Activated CD8-positive, alpha-beta memory T cell treated with anti-CD3 and anti-CD28 coated beads for 36 hours (primary cell): ENCODE measurements at places on chromosomes 11 and 22. TPM values are rescaled to one million over a fixed set of nuclear protein-coding genes. Genes with fewer than 3 reads are reported as not detected.

Gene EI24
- 63.2 TPM for total RNA-seq

Gene MOGAT2
- not detected for total RNA-seq

Gene GAL3ST1
- total RNA-seq = not detected

Gene ESAM
- total RNA-seq = 0.95 TPM

Gene OR52H1
- not detected for total RNA-seq

Gene DEUP1
- total RNA-seq = not detected

Gene HOATZ
- not detected for total RNA-seq

Gene LMO2
- 0.13 TPM for total RNA-seq

Gene KCNK4
- not detected for total RNA-seq
